NCI-H2081 (cell line): ENCODE measurements at places on chromosomes 3 and 15.

- no peak for DNase-seq
These were observed 908.1 kb upstream of the ALCAM start for GRCh38 chr3:104458657-104459056.

- no peak for DNase-seq
These were observed 140.8 kb downstream of the NR2E3 start for GRCh38 chr15:71951134-71951533.

DNA sequence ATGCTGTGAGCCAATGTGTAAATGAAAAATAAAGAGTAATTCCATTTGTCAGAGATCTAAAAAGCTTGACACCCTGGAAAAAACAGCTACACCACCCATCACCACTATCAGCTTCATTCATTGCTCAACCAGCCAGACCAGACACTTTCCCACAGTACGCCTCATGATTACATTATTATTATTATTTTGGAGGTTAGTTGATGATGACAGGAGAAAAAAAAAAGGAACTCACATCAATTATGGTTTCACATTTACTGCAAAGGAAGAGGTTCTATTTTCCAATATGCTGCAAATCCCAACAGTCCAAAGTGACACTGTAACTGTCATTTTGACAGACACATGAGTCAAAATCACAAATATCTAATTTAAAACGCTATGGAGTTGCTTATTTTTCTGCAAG, 134.7 kb upstream of the TSC22D2 start:
- DNase-seq = no peak

GRCh38 chr15:69515926-69516325, 63.3 kb downstream of the RPLP1 start:
- DNase-seq = no peak

- DNase-seq = no peak
These were observed 273.6 kb downstream of the THRB start for GRCh38 chr3:24220859-24221657.

DNA sequence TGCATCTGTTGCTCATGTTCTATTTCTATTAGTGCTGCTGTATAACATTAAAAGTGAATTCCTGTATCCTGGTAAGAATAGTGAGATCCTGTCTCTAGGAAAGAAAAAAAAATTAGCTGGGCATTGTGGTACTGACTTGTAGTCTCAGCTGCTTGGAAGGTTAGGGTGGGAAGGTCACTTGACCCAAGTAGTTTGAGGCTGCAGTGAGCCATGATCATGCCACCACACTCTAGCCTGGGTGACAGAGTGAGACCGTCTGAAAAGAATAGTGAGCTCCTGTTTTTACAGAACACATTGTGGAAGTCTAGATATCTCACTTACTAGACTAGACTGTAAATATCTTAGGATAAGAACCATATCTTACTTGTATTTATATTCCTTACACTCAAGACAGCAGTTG, 4.6 kb downstream of the ATP11B start:
- no peak for DNase-seq

DNA sequence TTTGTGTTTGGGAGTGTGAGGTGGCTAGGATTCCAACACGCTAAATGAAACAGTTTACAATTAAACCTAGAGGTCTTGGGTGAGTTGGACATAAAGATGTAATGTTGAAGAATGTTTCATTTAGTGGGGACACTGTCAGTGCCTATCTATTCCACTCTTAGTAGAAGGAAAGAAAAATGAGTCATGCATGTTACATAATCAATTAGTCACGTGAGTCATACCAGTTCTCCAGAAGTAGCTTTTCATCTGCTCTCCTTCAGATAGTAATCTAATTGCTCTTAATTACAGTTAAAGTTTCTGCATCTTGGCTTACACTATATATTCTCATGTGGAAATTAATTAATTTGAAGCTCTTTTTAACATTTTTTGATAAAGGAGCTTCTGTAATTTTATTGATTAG, 115.7 kb upstream of the P2RY1 start:
- no peak for DNase-seq

DNA sequence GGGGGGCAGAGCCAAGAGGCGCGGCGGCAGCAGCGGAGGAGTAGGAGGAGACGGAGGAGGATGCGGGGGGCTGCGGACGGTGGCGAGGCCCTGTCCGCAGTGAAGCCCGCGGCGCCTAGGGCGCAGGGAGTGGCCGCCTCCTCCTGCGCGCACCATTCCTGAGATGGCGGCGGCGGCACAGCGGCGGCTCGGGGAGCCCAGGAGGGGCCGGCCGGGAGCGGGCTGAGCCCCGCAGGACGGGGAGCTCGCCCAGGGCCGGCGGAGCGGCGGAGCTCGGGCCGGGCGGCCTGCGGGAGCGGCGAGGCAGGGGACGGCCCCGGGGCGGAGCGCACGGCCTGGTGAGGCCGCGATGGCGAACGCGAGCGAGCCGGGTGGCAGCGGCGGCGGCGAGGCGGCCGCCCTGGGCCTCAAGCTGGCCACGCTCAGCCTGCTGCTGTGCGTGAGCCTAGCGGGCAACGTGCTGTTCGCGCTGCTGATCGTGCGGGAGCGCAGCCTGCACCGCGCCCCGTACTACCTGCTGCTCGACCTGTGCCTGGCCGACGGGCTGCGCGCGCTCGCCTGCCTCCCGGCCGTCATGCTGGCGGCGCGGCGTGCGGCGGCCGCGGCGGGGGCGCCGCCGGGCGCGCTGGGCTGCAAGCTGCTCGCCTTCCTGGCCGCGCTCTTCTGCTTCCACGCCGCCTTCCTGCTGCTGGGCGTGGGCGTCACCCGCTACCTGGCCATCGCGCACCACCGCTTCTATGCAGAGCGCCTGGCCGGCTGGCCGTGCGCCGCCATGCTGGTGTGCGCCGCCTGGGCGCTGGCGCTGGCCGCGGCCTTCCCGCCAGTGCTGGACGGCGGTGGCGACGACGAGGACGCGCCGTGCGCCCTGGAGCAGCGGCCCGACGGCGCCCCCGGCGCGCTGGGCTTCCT, at the start of gene GPR27:
GPR27 (plus strand) TSS at position 155 of the 909 bp plus-strand sequence; CDS start at position 350, 195 bp downstream.
- no peak for DNase-seq

DNA sequence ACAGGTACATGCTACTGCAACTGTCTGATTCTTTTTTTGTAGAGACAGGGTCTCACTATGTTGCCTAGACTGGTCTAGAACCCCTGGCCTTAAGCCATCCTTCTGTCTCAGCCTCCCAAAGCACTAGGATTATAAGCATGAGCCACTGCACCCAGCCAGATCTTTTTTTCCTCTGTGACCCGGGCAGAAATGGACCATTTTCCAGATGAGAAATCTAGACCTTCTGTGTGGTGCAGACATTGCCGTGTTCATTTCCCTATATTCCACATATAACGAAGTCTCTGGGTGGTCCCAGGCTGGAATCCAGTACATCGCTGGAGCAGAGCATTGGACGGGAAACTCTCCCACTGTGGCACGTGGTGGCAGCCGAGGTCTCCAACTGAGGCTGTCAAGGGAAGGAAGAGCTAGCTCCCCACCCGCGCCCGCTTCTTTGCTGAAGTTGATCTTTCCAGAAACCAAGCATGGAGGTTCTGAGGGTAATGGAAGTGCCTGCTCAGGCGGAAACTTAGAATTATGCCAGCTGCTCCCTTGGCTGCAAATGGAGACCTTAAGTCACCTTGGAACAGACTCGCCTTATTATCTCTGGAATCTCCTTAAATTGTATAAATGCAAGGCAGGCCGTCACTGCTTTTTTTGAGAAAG, 23.1 kb upstream of the TXNRD3 start:
- DNase-seq = no peak

DNA sequence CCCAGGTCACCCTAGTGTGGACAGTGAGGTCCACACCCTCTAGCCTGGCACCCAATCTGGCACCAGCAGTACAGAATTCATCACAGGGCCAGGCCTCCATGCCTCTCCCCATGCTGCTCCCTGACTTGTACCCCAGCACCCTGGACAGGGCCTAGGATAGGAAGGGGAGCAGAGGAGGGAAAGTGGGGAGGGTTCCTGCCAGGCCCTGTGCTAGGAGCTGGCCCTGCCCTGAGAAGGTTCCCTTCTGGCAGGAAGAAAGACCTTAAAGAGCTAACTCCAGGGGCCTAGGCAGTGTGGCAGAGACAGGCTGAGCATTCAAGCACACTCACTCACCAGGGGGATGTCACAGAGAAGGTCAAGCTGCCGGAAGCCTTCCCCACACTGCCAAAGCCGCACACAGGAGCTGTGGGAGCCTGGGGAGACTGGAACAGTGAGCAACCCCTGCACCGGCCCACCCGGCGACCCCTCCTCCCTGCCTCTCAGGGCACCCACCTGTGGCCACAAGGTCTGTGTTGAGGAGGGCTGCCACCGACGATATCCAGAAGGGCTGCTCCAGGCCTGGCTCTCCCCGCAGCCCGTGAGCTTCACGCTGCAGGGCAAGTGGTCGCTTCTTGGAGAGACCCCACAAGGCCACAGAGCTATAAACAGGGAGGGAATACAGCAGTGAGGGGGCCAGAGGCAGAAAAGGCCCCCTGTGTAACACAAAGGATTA, 7.4 kb downstream of the RRP9 start:
- DNase-seq = no peak
